Esophagus mucosa (tissue), 1 donor: ENCODE measurements at places on chromosomes 1 and 21. TPM values are rescaled to one million over a fixed set of nuclear protein-coding genes. Genes with fewer than 3 reads are reported as not detected.

Gene SHE
- 1.4 TPM for total RNA-seq

Gene AURKAIP1
- total RNA-seq: 117 TPM

Gene LRRC41
- total RNA-seq: 42.0 TPM

Gene TTC34
- total RNA-seq: 0.08 TPM

Gene SH2D1B
- total RNA-seq: 3.4 TPM

Gene KCNH1
- total RNA-seq: 1.2 TPM

Gene SLC45A3
- 1.2 TPM for total RNA-seq

Gene C1orf74
- 6.3 TPM for total RNA-seq

Gene CAMTA1
- total RNA-seq: 34.4 TPM

Gene PTGER3
- 0.12 TPM for total RNA-seq

Gene CKS1B
- total RNA-seq: 74.5 TPM

Gene SOAT1
- total RNA-seq: 6.1 TPM

Gene CBR3
- 33.7 TPM for total RNA-seq

Gene SIK1
- total RNA-seq: 16.5 TPM

Gene DCST1
- total RNA-seq: 0.32 TPM

Gene JAM2
- total RNA-seq: 4.3 TPM

Gene KRTAP7-1
- not detected for total RNA-seq

Gene DMRTA2
- 1.7 TPM for total RNA-seq

Gene RNU1-2
- total RNA-seq: 6,387 TPM

Gene FYB2
- 0.36 TPM for total RNA-seq

Gene FAM72C
- total RNA-seq: 2.8 TPM

Gene OR10J1
- not detected for total RNA-seq

Gene IGSF21
- not detected for total RNA-seq

Gene CELA2B
- not detected for total RNA-seq

Gene MIXL1
- not detected for total RNA-seq

Gene ERICH3
- total RNA-seq: not detected

Gene GUCA2B
- total RNA-seq: not detected

Gene KCNC4
- 5.8 TPM for total RNA-seq

Gene RAB7B
- 18.9 TPM for total RNA-seq

Gene TMPRSS2
- 41.6 TPM for total RNA-seq

Gene SIM2
- total RNA-seq: 18.3 TPM

Gene CRNN
- 1,110 TPM for total RNA-seq

Gene G0S2
- total RNA-seq: 2.3 TPM

Gene AKNAD1
- 1.00 TPM for total RNA-seq

Gene BNIPL
- 55.8 TPM for total RNA-seq

Gene KIAA1614
- 0.36 TPM for total RNA-seq

Gene FAM163A
- not detected for total RNA-seq

Gene FLG
- total RNA-seq: 0.40 TPM

Gene C1orf226
- total RNA-seq: 4.8 TPM

Gene ESRRG
- 0.40 TPM for total RNA-seq

Gene PTPRF
- total RNA-seq: 285 TPM

Gene ARHGEF10L
- total RNA-seq: 28.3 TPM

Gene GMEB1
- 11.1 TPM for total RNA-seq

Gene RIMKLA
- 0.08 TPM for total RNA-seq

Gene ASCL5
- not detected for total RNA-seq
